HuH-7 (cell line): ENCODE measurements at places on chromosomes 6 and 20.

- DNase-seq, result no peak
Measured at GRCh38 chr6:143504369-143504768, 7.2 kb downstream of the FUCA2 start.

DNA sequence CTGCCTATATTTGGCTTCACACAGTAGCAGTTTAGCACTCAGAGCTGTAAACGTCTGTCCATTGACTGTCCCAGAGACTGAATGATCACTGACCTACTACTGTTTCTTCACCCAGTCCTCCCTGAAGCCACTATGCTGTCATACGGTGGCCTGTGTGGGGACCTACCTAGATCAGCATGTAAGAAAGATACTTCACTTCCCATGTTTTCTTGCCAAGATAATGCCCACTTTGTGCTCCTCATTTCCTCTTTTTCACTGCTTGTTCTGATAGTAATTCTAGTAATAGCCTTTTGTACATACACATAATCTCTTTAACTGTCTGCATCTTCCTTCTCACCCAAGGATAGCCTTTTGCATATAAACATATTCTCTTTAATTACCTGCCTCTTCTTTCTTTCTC is 109.9 kb upstream of the TIAM2 start:
- no peak for DNase-seq

GRCh38 chr6:41050536-41050935 is 2.5 kb upstream of the APOBEC2 start:
- DNase-seq, result no peak

GRCh38 chr6:74598462-74599393 is 607.1 kb downstream of the COL12A1 start:
- DNase-seq, result no peak

- no peak for DNase-seq
Measured at GRCh38 chr6:18388942-18389341, 1.8 kb downstream of the RNF144B start.

DNA sequence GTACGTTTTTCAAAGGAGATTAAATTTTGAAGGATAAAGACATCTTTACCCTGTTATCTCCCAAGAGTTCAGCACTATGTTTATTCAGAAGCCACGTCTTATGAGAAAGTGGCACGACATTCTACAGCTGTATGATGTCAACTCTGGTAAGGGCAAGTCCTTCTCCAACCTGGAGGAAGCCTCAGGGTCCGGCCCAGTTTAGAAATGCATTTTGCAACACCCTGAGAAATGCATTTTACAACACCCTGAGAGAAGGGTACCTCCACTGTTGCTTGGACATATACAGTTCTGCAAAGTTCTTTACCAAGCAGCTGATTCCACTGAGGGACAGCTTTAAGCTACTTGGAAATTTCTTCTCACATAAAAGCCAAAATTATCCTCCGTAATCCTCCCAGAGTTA is 17.5 kb downstream of the NAPB start:
- no peak for DNase-seq

GRCh38 chr20:11054266-11054993 is 380.6 kb upstream of the JAG1 start:
- peak; percentile 10 for DNase-seq

GRCh38 chr6:68876792-68877493 is 241.9 kb downstream of the ADGRB3 start:
- no peak for DNase-seq

DNA sequence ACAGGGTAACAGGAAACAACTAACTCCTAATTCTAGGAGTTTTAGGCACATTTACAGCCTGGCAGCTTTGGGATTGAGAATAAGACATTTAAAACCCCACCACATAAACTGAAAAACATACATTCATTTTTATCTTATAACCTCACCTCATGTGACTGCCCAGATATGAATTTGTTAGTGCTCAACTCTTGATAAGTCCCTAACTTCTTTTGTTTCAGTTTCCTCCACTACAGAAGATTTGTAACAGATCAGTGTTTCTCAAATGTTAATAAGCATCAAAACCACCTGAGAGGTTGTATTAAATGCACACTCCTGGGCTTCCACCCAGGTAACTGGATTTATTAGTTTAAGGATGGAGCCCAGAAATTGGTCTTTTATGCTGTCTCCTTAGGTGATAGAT is 190.1 kb upstream of the ARID1B start:
- no peak for DNase-seq

DNA sequence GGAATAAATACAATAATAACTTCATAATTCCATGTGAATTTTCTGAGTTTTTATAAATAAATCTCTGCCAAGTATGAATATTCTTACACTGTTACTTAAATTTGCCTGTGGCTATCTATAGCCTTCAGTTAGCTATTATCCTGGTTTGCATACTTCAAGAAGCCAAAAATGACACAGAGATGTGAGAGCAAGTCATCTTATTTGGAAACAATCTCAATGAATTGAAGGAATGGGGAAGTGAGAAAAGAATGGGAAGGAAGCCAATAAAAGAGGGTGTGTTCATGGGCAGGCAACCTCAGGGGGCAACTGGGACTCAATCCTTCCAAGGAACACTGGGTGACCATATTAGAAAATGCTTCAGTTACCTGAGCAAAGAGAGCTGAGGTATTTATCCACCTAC is 9.9 kb downstream of the HAO1 start:
- no peak for DNase-seq

- no peak for DNase-seq
Measured at GRCh38 chr20:62711703-62712101, 3.1 kb downstream of the NTSR1 start.

- no peak for DNase-seq
Measured at GRCh38 chr6:38524436-38525145, 115.1 kb downstream of the BTBD9 start.

DNA sequence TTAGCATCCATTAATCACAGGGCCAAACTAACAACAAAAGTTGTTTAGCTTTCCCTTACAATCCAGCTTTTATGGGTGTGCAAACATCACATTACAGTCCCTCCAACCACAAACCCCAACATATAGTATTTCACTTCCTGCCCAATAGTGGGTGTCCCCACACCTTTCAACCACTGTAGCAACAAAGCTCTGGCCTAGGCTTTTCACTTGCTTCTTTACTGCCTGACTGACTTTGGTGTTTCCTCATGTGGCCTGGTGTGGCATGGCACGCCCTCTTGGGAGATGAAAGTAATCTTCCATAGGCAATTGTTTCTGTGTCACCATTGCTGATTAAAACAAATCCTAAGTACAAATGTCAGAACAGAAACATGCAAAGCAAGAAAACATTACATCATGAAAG is 46.3 kb downstream of the MCM8 start:
- peak; percentile 58 for DNase-seq

DNA sequence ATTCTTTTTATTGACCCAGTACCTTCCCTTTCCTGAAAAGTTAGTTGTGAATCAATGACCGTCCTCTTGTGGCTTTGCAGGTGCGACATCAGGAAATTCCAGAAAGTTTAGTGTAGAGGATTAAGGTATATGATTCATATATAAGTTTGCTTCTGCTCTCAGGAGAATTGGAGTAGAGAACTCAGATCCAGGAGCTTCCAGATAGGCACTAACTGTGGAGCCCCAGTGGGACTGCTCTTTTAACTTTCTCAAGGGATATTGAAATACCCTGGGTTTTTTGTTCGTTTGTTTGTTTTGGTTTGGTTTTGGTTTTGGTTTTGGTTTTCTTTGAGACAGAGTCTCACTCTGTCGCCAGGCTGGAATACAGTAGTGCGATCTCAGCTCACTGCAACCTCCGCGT is 9.5 kb downstream of the TAAR2 start:
- no peak for DNase-seq

DNA sequence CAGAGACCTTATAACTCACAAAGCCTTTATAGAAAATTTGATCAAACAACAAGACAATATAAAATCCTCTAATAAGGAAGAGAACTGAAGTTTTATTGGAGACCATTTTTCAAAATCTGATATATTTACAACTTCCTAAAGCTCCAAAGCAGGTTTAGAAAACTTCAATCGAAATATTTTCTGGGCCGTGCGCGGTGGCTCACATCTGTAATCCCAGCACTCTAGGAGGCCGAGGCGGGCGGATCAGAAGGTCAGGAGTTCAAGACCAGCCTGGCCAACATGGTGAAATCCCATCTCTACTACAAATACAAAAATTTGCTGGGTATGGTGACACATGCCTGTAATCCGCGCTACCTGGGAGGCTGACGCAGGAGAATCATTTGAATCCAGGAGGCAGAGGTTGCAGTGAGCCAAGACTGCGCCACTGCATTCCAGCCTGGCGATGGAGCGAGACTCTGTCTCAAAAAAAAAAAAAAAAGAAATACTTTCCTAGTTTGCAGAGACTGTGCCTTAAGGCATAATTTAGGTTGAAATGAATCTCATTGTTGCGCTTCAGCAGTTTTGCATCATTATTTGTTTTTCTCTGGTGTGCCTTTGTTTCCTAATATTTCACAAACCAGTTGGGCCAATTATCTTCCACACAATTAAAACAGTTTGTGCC is 60.6 kb upstream of the ASIP start:
- no peak for DNase-seq

DNA sequence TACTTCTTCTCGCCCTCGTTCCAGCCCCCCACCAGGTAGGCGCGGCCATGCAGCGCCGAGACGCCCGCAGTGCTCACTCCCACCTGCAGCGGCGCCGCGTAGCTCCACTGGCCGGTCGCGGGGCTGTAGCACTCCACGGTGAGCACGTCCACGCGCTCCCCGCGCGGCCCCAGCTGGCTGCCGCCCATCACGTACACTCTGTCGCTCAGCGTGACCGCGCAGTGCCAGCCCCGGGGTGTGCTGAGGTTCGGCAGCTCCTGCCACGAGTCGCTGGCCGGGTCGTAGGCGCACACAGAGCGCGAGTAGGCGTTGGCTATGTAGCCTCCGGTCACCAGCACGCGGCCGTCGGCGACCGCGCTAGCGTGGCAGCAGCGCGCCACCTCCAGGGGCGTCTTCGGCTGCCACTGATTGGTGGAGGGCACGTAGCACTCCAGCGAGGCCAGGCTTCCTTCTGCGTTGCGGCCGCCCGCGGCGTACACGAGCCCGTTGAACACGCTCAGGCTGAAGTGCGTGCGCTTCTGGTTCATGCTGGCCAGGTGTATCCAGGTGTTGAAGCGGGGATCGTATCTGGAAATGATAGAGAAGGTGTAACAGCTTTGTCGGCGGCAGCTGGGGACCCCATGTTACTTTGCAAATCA is 13.7 kb downstream of the KLHL31 start:
- DNase-seq, result peak; percentile 71

- no peak for DNase-seq
Measured at GRCh38 chr6:79564636-79565035, 27.4 kb upstream of the LCA5 start.

- DNase-seq, result no peak
Measured at GRCh38 chr20:48825566-48825920, 2.3 kb downstream of the PREX1 start.

DNA sequence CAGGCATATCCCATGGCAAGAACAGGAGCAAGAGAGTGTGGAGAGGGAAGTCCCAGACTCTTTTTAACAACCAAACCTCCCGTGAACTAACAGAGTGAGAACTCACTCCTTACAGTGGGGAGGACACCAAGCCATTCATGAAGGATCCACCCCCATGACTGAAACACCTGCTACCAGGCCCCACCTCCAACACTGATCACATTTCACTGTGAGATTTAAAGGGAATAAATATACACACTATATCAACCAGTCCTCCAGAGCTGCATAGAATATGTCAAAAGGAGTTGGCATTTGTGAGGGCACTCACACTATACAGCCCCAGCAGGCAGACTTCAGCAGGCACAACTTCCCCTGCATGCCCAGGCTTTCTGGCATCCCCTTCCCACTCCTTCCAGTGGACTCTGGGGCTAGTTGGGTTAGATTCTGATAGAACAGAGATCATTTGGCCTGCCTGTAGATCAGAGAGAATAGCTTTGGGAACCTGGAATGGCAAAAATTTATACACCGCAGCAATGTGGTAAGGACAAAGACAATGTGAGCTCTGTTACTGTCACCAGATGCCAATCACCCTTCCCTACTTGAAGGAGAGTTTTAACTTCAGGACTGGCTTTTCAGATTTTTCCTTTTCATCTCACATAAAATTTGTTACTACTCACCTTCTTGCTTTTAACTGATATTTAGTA is 25.2 kb upstream of the TENT5A start:
- no peak for DNase-seq

DNA sequence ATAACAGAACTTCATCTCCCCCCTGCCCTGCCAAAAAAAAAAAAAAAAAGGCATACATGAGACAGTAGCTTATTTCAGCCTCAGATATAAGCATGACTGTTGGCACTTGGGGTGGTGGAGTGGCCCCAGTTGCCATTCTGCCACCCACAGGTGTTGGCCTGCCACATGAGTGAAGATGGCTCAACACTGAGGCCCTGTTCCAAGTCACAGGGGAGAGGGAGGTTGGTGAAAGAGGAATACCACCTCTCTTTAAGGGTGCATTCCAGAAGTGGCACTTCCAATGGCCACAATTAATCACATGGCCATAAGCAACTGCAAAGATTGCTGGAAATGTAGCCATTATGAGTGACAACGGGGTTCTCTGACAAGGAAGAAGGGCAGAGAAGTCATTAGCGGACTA is 61.9 kb upstream of the JARID2 start:
- DNase-seq, result no peak

DNA sequence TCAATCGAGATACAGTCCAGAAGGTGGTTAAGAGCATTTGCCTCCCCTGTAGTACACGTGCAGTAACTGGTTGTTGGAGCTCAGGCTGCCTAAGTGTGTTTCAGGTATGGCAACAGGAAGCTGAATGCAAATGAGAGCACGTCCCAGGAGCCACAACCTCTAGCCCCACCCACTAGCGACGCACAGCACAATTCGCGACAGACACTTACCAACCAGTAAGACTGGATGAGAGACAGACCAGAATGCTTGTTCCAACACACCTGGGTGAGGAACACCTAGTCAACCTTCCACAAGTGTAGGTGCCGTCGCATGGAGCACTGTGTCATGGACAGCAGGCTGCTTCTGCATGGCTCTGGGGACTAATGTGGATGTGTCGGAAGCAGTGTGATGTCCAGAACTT is 7.2 kb upstream of the SERPINB1 start:
- DNase-seq, result no peak

DNA sequence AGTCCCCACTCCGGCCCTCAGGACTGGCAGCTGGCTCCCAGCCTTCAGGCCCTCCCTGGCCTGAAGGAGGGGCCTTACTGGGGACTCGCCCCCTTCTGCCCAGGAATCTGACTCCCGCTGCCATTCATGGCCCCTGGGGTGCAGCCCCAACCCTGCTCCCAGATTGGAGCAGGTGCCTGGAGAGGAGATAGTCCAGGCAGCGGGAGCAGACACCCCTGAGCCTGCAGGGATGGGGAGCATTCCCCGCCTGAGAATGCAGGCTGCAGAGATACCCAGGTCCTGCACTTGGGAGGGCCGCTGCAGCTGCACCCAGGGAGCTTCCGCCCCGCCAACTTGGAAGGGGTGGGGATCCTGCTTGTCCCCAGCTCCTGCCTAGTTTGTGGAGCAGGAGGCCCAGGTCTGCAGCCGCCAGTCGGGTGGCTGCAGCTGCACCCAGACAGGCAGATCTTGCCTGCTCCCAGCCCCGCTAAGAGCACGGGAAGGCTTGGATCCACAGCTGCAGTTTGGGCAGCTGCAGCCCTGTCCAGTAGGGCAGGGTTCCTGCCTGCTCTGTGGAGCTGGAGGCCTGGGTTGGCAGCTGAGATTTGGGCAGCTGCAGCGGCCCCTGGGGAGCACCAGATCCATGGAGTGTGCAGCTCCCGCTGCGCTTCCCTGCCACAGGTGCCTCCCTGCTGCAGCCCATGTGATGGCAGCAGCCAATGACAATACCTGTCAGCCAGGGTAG is 5.2 kb downstream of the GTSF1L start:
- DNase-seq, result no peak
